ENCODE measurements at places on chromosomes 13 and 19.

DNA sequence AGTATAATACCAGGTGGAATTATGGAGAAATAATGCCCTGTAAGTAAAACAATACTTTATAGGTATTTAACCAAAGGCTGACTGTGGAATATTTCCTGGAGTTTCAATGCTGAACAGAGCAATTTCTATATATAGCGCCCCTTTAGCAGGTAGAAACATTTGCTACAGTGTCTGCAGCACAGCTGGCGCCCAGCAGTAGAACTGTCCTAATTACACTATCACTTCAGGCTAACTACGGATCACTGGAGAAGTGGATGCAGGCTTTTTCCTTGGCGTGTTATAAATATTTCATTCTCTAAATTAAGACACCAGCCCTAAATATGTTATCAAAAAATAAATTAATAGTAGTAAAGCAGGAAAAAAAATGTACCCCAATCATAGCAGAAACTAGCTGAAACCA is 3.1 kb downstream of the SHISA2 start:
- DNase-seq = no peak

DNA sequence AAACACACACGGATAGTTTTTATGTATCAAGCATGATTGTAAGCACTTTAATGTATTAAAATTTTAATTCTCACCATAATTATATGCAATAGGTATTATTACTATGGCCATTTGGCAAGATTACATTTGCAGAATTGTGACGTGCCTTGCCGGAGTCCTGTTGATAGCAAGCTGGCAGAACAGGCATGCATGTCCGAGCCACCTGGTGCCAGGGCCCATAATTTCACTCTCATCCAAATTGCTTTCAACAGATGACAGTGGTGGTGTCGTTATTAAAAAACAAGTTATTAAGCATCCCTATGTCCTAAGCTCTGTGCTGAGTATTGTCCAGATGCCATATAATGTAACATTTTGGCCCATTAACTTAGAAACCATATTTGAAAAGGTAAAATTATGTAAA is 374.3 kb downstream of the FOXO1 start:
- no peak for DNase-seq

- no peak for DNase-seq
Observed at GRCh38 chr19:45477713-45478453, 10.1 kb downstream of the FOSB start.

GRCh38 chr13:43303033-43303729 is 279.8 kb downstream of the DNAJC15 start:
- DNase-seq = no peak

- DNase-seq = no peak
Observed at GRCh38 chr13:99133848-99134247, 66.8 kb upstream of the UBAC2 start.

DNA sequence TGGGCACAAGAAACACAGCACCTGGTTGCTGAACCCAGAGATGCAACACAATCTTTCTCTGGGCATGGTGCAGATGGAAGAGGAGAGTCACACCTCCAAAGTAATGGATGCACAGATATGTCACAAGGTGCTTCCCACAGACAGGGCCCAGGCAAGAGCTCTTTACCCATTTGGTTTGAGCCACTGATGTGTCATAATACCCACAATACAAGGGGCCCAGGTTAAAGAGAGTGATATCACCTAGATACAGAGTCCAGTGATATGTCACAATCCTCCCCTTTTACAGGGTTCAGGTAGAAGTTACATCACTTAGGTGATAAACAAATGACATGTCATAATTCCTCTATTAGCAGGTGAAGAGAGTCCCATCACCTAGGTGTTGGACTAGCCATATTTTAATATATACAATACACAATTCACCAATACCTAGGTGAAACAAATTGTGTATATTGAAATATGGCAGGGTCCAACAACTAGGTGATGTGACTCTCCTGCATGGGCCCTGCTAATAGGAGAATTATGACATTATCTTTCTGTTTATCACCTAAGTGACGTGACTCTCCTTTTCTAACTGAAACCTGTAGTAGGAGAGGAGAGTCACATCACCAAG is 5.6 kb upstream of the ZNF43 start:
- DNase-seq = no peak

- DNase-seq = no peak
Observed at GRCh38 chr19:51607077-51607476, 23.1 kb downstream of the SIGLEC5 start.

DNA sequence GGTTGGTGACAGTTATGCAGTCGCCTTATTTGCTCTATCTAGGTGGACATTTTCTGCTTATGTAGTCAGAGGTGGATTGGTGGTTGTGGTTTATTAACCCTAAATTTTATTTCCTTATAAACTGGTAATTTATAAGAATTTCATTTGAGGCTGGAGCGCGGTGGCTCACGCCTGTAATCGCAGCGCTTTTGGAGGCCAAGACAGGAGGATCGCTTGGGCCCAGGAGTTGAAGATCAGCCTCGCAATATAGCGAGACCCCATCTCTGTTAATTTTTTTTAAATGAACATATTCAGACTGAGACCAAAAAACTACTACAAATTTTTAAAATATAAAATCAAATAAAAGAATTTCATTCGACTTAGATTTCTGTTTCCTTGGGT is 810 bp downstream of the ZNF627 start:
- DNase-seq = no peak

- DNase-seq = no peak
Observed at GRCh38 chr19:49570997-49571676, 9.2 kb downstream of the NOSIP start.

DNA sequence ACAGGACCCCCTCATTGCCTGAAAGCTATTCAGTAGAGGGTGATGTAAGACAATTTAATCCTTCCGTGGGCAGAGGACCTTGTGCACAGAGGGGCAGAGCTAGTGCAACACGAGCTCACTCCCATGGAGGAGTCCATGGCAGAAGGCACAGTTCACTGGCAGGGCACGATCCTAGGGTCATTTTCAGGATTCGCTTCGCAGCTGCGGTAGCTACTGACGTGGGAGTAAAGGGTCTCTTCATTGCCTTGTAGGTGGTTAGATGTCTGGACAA is 207.8 kb downstream of the FOXO1 start:
- no peak for DNase-seq

GRCh38 chr13:40060296-40061007 is 405.0 kb downstream of the COG6 start:
- DNase-seq = no peak

GRCh38 chr19:14023404-14024235 is 4.3 kb upstream of the RLN3 start:
- DNase-seq = no peak

DNA sequence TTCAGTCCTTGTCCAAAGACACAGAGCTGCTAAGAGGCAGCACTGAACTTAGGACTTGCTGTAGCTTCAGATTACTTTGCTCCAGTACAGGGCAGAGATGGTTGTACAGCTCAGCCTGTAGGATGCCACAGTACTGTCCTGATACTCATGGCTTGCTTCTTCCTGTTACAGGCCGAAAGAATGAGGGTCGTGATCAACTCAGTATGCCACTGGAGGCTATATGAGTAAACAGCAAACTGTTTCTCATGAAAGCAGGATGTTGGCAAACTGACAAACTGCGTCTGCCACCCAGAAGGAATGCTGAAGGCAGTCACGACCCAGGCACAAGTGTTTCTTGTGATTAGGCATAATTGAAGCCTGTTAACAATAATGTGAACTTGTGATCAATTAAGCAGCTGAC is 2.8 kb downstream of the ZNF749 start:
- DNase-seq = no peak

DNA sequence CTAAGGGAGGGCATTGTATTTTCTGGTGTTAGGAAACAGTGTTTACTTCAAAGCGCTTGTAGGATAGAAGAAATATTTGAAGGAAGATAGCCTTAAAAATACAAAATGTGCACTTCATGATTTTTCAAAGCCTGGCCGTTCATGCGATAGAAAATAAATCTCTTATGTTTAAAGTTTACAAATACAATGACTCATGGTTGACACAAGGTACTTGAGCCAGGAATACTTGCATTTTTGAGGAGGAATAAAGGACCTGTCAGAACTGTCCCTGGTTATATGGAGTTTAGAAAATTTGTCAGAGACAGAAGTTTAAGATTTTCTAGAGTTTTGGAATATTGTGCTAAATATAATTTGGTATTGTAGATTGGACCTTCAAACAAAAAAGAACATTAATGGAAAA is 1223.2 kb upstream of the SLC10A2 start:
- DNase-seq = no peak

DNA sequence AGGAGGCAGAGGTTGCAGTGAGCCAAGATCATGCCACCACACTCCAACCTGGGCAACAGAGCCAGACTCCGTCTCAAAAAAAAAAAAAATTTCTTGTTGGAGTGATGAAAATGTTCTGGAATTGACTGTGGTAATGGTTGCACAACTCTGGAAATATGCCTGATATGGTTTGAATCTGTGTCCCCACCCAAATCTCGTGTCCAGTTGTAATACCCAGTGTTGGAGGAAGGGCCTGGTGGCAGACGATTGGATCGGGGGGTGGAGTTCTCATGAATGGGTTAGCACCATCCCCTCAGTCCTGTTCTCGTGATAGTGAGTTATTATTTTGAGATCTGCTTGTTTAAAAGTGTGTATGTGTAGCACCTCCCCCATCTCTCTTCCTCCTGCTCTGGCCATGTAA is 41.1 kb upstream of the MAP3K10 start:
- DNase-seq = no peak

GRCh38 chr19:10892256-10892655 is 20.9 kb downstream of the CARM1 start:
- DNase-seq = no peak

- no peak for DNase-seq
Observed at GRCh38 chr19:42436006-42436405, 6.7 kb downstream of the CXCL17 start.

DNA sequence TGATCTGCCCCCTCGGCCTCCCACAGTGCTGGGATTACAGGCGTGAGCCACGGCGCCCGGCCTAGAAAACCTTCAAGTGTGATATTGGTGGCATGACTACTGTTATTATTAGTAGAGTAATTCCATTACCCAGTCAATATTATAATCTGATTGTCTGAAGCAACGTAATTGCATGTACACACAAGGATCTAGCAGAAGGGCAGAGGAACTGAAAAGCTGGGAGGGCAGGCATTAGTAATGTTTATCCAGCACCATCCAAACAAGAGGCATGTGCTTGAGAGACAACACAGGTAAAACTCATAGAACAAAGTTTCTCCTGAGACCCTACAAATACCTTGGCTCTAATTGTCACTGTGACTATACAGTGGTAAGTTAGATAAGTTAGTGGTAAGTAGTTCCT is 56.2 kb upstream of the ITM2B start:
- no peak for DNase-seq

DNA sequence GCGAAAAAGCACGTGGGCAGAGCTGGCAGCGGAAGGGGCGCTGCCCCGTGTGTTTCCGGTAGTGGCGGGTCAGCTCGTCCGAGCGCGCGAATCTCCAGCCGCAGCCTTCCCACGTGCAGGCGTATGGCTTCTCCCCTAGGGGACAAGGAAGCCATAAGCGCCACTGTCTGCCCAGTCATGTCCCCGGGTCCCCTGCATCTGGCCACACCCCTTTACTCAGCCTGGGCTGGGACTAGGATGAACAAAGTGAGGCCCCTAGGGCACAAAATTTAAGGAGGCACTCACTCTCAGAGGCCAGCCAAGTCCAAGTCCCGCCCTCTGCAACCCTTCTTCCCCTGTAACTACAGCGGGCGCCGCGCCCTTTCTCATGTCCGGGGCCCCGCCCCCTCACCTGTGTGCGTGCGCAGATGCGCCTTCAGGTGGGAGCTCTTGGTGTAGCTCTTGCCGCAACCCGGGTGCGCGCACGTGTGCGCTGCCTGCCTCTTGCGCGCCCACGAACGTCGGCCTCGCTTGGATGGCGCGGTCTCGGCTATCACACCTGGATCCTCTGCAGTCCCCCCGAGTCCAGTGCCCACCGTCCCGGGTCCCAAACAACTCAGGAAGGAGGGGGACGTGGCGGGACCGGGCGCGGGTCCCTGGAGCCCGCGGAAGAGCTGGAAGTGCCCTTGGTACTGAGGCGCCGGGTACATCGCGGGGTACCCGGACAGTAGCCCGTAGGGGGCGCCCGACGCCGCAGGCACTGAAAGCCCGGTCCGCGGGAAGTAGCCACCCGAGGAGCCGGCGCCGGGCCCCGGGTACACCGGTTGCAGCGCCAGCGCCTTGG is 1.9 kb downstream of the KLF1 start:
- DNase-seq = peak; percentile 62

GRCh38 chr13:79917628-79918027 is 423.3 kb downstream of the SPRY2 start:
- no peak for DNase-seq

- no peak for DNase-seq
Observed at GRCh38 chr13:106507560-106508274, 27.7 kb downstream of the EFNB2 start.

- no peak for DNase-seq
Observed at GRCh38 chr19:19866611-19867248, 1.0 kb downstream of the ZNF253 start.

DNA sequence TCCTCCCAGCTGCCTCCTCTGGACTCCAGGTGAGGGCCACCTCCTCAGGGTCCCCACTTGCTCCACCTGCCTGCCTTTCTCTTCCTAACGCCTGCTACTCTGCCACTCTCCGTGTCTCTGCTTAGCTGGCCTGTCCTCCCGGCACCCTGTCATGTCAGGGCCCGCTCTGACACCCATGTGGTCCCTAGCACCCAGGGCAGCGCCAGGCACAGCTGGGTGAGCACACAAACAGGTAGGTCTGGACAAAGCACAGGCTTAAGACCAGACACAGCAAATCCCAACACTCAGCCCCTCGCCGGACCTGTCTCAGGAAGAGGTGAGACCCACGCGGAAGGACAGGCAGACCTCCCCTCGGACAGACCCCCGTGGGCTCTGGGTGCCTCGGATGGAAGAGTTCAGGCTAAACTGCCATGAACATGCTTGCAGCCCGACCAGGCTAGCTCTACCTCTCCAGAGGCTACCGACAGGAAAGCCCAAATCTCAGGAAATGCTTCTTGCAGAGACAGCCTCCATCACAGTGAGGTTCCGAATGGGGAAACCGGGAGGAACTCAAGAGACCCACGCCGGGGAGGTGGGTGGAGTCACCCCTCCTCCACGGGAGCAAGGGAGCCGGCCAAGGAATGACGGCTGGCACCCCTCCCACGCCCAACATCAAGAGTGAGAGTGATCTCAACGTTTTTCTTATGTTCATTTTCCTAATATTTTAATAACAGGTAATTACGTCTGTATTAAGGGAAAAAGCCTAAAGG is 12.5 kb downstream of the ZNF787 start:
- DNase-seq = no peak

GRCh38 chr13:46860722-46861121 is 36.1 kb downstream of the HTR2A start:
- no peak for DNase-seq

DNA sequence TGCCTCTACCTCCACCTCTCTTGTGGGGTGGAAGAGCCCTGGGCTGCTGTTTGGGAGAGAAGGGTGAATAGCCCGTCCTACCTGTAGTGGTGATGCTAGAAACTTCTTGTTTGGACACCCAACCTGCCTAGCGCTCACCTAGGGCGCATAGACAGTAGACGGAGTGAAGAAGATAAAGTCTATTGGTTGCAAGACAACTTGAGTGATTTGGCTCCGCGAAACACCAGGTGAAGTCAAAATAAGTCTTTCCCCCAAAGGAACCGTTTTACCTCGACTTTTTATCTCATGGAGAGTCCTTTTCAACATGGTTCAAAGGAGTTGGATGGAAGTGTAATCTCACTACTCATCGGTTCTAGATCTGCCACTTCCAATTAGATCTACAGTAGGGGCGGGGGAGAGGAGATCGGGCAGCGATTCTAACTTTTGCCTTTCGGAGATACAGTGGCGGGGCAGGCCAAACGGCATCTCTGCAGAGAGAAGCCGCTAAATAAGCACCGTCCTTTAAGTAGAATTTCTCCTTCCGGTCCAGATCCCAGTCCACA is 694 bp upstream of the ZIC5 start:
- no peak for DNase-seq
